ENCODE measurements at places on chromosomes 4 and X.

DNA sequence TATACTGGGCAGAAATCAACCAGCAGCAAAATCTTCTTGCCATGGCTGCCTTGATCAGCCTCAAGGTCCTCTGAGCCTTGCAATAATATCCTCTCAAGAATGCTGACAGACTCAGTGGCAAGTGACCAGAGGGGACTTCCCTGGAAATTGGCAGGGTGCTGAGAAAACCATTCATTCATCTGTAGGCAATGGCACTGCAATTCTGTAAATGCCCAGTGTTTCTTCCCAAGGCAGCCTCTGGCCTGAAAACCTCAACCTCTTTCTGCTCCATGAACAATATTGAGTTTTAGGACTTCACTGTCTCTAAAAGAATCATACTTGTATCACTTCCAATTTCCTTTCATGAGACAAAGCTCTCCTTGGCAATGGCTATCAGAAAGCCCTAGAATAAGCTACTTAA is 754.3 kb upstream of the TENM3 start:
- DNase-seq = no peak

DNA sequence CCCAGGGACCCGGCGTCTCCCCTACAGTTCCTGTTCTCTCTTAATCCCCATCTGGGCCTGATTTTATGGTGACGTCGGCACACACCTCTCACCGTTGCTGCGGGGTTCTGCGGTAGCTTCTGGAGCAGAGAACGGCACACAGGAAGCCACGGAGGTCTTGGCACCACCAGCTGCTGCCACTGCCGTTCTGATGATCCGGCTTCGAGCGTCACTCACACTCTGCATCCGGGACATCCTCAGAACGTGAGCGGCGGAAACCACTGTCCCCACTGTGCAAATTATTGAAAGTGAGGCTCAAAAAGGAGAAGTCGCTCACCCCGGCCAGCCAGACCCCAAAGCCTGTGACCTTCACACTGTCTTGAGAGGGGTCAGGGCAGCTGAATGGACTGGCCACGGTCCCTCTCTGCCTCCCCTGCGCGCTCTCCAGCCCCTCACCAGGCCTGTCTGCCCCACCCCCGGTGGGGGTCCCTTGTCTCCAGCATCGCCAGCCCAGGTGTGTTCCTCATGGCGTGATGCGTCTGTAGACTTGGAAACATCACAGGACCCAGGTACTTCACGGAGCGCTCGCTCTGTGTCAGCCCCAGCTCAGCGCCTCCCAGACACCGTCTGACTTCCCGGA is 201.1 kb downstream of the AFAP1 start:
- no peak for DNase-seq

GRCh38 chr4:104625706-104626105 is 131.0 kb upstream of the CXXC4 start:
- DNase-seq = no peak

DNA sequence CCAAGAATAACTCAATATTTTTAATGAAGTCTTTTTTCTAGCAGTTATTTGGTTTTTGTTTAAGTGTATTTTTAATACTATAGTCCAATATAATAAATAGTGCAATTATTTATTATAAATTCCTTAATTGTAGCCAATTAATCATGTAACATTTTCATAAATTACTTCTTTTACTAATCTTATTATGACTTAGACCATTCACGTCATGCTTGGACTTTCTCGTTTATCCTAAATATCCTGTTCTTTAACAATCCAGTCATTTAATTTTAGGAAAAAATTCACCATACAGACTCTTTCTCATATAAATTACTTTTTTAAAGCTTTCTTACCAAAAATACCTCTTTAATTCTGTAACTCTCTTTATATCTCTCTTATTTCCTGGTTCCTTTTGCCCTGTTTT is 350.1 kb downstream of the AR start:
- DNase-seq = peak; percentile 26

DNA sequence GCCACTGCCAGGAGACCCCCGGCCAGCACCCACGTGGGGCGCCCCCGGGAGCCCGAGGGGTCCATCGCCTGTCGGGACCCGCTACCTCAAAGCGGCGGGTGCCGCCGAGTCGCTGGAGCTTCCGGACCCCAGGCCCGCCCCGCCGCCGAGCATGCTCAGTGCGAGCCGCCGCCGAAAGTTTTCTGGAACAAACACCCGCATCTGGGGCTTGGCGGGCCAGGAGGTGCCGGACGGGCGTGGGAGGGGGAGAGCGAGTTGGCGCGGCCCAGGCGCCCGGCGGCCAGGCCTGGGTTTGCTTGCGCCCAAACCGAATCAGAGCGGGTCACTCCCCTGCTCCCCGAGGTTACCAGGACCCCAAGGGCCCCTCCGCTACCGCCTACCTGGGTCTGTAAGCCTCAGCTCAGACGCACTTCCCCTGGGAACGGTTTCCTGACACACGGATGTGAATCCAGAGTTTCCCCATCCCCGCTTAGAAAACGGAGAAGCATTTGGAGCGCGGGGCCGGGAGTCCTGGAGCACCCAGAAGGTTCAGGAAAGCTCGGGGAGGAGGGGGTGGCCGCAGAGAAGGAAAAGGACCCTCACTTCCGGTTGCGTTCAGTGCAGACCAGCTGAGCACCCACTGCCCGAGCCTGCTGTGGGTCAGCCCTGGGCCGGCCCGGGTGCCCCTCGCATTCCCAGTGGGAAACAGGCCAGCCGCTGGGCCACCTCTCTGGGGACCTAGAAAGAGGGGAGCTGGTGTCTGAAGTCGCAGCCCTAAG is at the start of gene EVC2:
Gene EVC2 (minus strand): TSS at position 111 of the 758 bp plus-strand sequence. CDS start 46 bp downstream, at position 65.
- DNase-seq = peak; percentile 38

GRCh38 chrX:19070555-19070994 is 51.7 kb downstream of the ADGRG2 start:
- no peak for DNase-seq

- no peak for DNase-seq
Measured at GRCh38 chrX:123871309-123871708, 11.5 kb downstream of the XIAP start.

DNA sequence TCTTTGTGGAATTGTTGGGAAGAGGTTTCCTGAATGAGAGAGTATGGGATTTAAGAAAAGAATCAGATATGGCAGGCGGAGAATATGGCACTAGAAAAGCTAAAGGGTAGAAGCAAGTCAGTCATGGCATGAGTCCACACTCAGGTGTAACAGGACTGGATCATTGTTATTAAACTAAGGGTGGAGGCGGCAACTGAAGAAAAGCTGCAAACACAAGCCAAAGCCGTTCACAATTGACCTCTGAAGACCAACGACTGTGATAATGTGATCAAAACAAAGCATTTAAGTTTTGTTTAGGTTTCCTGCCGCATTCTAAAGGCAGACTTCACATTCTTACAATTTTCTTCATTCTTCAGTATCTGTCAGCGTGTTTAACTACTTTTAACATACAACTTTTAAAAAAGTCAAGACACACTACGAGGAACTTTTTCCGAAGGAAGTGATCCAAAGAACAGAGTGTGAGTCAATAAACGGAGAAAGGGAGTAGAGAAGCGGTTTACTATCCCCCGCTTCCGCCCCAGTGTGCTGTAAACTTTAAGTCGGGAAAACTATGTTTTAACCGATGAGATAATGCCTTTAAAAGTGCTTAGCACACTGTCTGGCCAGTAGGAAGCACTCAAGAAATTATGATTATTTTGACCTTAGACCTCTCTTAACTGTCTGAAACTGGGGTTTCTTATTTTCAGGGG is 909 bp upstream of the SLAIN2 start:
- DNase-seq = peak; percentile 59

DNA sequence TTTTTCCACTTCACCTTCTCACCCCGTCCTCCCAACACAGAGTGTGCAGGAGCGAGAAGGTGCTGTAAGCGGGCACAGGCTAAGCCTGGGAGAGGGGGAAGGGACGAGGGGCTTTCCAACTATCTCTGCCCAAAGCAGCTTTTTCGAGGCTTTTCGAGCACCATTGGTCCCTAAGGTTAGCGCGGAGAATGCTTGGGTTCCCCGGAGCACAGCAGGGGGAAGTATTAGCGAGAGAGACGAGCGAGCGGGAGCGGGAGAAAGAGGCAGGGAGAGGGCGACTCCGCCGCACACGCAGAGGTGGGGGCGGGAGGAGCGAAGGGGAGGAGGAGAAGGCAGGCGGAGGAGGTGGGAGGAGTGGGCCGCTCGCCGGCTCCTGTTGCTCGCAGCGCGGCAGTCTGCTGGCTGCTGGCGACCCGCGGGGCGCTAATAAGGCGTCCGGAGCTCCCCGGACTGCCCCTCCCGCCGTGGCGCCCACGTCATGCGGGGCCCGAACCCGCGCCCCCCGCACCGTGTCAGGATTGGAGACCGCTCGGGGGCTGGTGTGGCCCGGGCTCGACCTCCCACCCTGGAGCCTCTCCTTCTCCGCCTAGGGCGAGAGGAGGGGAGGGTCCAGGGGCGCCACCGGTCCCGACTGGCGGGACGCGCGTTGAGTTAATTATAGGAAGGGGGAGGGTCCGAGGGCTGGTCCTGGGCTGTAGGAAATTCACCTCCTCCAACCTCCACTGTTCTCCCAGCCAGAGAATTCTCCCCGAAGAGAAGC is at the start of gene ADAMTS3:
Gene ADAMTS3 (minus strand): TSS at position 263 of the 760 bp plus-strand sequence. CDS start 459 bp downstream, outside the sequence.
- DNase-seq = peak; percentile 29

DNA sequence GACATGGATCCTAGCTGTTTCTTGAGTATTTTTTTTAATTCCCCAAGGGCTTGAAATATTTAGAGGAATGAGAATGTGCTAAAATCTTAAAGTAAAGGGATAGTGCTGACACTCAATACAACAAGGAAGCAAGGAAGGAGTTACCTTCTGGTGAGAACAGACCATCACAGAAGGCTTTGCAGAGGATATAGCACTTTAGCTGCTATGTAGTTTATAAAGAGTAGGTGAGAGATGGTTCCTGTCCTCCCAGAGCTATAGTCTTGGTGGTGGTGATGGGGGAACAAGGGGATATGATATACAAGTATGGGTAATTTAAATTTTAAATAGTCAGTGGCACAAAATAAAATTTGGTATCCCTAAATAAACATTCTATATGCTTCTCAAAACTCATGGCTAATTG is 47.6 kb downstream of the MTHFD2L start:
- DNase-seq = no peak

DNA sequence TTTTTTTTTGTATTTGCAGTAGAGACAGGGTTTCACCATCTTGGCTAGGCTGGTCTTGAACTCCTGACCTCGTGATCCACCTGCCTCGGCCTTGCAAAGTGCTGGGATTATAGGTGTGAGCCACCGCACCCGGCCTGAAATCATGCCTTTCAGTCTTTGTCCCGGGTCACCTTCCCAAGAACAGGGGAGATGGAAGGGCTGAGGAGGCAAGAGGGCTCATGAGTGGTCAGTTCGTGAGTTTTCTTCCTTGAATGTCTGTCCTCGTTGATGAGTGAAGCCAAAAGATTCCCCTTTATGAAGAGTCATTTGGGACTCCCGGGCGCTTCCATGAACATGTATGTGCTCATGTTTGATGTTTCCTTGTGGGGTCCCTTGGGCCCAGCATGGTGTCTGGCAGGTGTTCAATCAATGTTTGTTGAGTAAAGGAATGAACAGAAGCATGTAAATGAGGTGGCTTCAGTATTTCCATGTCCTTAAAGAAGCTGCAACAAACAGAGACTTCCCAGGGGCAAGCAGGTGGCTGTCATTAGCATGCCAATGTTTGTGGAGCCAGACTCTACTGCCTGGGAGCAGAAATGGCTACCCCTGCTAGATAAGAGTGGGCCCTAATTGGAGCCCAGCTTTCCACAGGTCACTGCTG is 3.4 kb upstream of the SEPTIN6 start:
- no peak for DNase-seq

- DNase-seq = peak; percentile 0
Measured at GRCh38 chrX:18353931-18354368, 538 bp downstream of the SCML2 start.

DNA sequence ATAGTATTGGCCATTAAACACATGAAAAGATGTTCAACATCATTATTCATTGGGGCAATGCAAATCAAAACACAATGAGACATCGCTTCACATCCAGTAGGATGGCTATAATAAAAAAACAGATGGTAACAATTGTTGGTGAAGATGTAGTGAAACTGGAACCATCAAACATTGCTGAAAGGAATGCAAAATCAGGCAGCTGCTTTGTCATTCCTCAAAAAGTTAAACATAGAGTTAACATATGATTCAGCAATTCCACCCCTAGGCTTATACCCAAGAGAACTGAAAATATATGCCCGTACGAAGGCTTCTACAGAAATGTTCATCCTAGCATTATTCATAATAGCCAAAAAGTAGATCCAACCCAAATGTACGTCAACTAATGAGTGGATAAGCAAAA is 144.0 kb upstream of the NAP1L5 start:
- DNase-seq = peak; percentile 23

DNA sequence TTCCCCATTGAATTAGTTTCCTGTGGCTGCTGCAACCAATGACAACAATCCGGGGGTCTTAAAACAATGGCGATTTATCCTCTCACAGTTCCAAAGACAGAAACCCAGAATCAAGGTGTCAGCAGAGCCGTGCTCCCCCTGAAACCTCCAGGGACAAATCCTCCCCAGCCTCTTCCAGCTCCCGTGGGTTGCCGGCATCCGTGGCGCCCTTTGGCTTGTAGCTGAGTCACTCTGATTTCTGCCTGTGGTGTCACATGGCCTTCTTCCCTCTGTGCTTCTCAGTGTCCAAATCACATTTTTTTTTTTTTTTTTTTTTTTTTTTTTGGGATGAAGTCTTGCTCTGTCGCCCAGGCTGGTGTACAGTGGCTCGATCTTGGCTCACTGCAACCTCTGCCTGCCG is 64.5 kb upstream of the STX18 start:
- peak; percentile 66 for DNase-seq

DNA sequence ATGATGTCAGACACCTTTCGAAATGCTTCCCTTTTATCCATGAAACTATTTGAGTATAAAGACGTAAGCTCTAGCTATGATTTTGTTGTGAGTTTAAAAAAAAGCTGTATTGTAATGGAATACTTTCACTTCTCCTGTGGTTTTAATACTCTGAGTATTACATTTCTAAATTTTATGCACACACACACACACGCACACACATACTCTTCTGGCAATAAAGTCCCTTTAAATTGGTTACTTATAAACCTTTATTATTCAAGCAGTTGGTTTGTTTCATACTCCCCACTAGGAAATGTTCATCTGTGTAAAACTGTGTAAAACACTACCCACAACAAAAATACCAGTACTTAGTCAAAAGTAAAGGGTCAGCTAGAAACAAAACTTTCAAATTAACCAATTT is 18.2 kb downstream of the VAMP7 start:
- DNase-seq = no peak

GRCh38 chrX:11419102-11419501 is 125.9 kb downstream of the AMELX start:
- no peak for DNase-seq

GRCh38 chrX:66126662-66127061 is 37.4 kb upstream of the HEPH start:
- DNase-seq = no peak

GRCh38 chrX:85963736-85964135 is 83.6 kb downstream of the CHM start:
- DNase-seq = peak; percentile 49

- no peak for DNase-seq
Measured at GRCh38 chr4:15515106-15515505, 45.4 kb downstream of the CC2D2A start.

GRCh38 chrX:72271091-72271788 is 5.8 kb downstream of the RPS4X start:
- DNase-seq = no peak

- DNase-seq = no peak
Measured at GRCh38 chr4:158941895-158942294, 161.0 kb upstream of the RAPGEF2 start.

GRCh38 chr4:94208918-94209317 is 1.3 kb downstream of the SMARCAD1 start:
- DNase-seq = no peak

Measured in RPMI7951 (cell line).